ENCODE measurements at places on chromosomes 2 and 18.

DNA sequence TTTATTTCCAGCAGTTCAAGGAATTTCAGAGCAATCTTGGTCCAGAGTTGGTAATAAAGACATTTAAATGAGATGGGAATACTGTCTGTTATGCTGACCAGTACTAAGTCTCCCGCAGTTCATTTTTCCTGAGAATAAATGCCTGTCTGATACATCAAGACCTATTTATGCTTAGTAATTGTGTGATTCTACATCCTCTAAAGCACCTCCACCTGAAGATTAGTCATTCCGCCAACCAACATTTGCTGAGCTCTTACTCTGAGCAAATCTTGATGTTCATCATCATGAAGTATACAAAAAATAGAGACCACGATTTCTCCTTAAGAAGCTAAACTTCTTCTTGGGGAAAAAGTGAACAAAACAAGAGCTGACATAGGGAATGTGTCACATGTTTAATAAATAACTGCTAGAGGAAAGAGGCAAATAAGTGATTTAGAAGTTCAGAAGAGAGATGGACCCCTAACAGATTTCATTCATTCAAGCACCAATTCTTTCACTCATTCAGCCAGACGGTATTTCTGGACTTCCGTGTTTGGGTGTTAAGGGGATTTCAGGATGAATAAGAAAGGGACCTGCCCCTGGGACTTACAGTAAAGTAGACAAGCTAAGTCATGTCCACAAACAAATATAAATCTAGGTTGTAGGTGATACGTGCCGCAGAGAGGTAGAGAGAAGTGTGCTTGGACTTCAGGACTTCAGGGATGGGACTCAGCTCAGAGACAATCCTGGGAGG lies 34.2 kb upstream of the PPP4R1 start:
- DNase-seq = no peak

- DNase-seq = no peak
Measured at GRCh38 chr2:10930721-10931516, 19.2 kb downstream of the KCNF1 start.

- no peak for DNase-seq
Measured at GRCh38 chr2:230797515-230798495, 66.9 kb upstream of the ITM2C start.

DNA sequence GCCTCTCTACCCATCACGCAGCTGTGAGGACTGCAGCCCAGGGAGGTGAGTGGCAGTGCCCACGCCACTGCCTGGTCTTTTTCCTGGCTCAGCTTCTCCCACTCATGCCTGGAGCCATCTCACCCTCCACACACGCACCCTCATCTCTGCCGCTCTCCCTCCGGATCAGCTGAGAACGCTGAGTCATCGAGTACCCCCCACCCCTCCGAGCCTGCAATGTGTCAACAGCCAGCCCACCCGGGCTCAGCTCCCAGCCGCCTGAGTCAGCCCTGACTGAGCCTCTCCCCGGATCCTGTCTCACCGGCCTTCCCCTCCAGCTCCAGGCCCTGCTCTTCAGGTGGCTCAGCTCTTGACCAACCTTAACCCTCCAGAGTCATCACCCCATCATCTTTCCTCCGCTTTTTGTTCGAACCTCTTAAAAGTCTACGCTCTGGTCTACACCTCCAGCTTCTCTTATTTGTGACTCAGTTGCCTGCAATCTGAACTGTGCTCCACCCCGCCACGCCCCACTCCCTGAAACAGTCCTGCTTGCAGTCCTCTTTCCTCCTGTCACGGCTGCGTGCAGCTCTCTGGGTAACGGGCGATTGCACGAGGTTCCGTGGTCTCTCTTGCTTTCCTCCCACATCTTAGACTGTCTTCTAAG lies 94.4 kb upstream of the ASAP2 start:
- DNase-seq = peak; percentile 89

- DNase-seq = no peak
Measured at GRCh38 chr18:45260125-45260524, 355.2 kb upstream of the SLC14A2 start.

- DNase-seq = no peak
Measured at GRCh38 chr2:134910763-134911399, 7.7 kb upstream of the CCNT2 start.

- DNase-seq = no peak
Measured at GRCh38 chr18:25360301-25360899, 8.4 kb upstream of the ZNF521 start.

- DNase-seq = no peak
Measured at GRCh38 chr18:47870605-47871004, 59.9 kb downstream of the SMAD2 start.

DNA sequence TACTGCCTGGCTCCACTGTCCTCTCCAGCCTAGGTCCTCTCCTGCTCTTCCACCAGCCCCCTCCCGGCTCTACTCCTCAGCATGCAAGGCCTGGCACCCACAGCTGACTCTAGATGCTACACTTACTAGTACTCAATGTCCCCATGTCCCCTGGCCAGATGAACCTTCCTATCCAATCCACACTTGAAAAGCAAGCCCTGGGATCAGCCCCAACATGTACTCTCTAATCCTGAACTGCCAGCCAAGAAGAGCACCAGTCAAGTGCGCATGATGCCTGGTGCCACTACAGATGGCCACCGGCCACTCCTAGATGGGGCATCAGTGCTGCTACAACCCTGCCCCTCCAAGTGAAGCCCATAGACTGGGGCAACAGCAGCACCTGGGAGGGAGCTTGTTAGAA lies 168.2 kb downstream of the STK39 start:
- DNase-seq = no peak

- no peak for DNase-seq
Measured at GRCh38 chr18:70907673-70908072, 618.8 kb downstream of the SOCS6 start.

DNA sequence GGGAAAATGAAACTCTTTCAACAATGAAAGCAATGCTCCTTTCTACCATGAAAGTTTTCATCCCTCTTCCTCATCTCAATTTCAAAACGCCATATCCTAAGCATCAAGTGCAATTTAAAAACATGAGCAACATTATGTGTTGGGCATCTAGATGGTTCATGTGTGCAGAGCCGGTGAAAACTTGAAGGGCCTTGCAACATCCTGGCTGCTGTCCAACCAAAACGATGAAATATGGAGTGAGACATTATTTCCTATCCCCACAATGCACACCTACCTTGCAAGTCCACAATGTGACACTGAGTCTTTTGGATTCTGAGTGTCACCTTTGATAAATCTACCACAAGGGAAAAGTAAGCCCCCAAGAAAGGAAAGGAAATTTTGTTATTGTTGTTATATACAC lies 110.0 kb downstream of the NCKAP5 start:
- DNase-seq = no peak

DNA sequence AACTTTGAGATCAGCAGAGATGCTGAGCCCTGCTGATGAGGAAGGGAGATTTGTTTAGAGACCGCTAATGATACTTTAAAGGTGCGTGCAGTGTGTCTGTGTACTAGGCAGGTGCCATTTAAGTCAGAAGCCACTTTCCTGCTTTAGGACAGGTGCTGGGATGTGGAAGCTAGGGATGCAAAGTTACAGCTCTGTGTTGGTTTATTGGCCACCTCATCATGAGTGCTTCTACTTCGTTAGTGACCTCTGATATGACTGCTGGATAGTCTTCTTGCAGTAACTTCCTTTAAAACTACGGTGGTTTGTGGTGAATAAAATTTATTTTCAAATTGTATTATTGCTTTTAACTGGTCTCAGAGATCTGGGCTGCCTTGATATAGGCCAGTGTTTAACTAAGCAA lies 44.1 kb downstream of the FMNL2 start:
- no peak for DNase-seq

- DNase-seq = peak; percentile 83
Measured at GRCh38 chr2:144350151-144350802, 169.6 kb downstream of the ZEB2 start.

- DNase-seq = no peak
Measured at GRCh38 chr2:235541838-235542549, 48.2 kb downstream of the AGAP1 start.

GRCh38 chr2:234292205-234292961 lies 204.5 kb downstream of the ARL4C start:
- DNase-seq = no peak

GRCh38 chr2:17460371-17461086 lies 57.7 kb downstream of the RAD51AP2 start:
- DNase-seq = no peak

DNA sequence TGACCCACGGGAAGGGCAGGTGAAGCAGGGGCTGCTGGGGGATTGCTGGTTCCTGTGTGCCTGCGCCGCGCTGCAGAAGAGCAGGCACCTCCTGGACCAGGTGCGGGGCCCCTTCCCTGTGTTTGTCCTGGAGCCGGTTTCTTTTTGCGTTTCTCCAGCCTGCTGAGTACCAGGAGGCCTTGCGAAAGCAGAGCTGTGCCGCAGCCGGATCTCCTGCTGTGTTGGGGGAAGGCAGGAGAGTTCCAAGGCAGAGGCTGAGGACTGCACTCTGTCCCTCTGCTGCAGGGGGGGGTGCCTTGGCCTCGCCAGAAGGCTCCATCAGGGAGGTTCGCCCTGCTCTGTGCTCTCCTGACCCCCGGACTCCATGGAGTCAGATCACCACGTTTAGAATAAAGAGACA lies 2.8 kb downstream of the CAPN10 start:
- no peak for DNase-seq

GRCh38 chr2:142725386-142725785 lies 152.1 kb upstream of the KYNU start:
- no peak for DNase-seq

GRCh38 chr18:39693359-39693758 lies 2127.8 kb upstream of the CELF4 start:
- DNase-seq = no peak

GRCh38 chr18:76687304-76687962 lies 134.9 kb upstream of the ZNF236 start:
- DNase-seq = no peak

DNA sequence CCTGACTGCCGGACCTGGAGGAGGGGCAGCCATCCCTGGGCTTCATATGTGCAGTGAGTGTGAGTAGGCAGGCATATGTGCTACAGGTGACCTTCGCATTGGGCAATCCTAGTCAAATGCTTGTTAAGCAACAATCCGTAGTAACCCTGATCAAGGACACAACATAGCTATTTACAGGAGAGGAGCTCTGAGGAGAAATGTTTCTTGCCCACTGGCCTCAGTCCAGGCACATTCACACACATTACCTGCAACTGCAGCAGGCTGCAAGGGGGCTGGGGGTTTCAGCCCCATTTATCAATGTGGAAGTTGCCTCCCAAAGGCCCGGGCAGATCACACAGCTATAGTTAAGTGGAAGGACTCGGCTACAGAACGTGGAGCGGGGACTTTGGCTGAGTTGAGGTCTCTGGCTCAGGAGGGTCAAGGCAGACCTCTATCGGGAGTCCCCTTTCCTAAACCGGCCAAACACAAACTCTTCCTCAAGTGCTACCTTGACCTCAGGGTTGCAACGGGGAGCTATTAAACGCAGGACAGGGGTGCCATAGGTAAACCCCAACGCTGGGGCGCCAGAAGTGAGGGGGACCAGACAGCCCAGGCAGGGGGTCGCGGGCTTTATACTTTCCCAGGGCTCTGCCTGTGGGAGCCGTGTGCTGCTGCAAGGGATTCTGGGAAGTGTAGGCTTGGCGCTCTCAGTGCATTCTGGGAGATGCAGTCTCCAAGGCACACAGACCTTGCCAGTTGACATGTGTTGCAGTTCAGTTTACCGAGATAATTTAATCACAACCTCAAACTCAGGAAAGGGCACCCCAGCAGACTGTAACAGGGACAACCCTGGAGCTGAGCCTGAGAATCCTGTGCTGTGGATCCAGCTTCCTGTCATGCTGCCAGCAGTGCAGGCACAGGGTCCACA lies 9.4 kb downstream of the KHK start:
- no peak for DNase-seq

DNA sequence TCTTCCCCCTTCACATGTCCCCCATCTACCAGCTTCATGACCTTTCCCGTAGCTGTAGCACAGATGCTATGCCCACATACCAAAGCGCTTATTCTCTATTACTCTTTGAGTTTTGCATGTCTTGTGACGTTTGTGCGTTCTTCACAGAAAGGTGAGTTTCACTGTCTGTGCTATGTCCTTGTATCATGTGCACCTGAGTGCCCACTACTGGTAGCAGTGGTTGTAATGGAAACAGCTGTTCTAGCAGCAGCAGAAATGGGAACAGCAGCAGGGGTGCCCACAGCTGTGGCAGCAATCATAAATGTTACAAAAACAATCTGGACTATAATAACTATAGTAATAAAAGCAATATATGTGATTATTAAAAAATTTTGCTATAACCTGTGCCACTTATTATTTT lies 127.1 kb downstream of the STK39 start:
- DNase-seq = no peak

GRCh38 chr18:21100146-21100545 lies 11.5 kb downstream of the ROCK1 start:
- no peak for DNase-seq

DNA sequence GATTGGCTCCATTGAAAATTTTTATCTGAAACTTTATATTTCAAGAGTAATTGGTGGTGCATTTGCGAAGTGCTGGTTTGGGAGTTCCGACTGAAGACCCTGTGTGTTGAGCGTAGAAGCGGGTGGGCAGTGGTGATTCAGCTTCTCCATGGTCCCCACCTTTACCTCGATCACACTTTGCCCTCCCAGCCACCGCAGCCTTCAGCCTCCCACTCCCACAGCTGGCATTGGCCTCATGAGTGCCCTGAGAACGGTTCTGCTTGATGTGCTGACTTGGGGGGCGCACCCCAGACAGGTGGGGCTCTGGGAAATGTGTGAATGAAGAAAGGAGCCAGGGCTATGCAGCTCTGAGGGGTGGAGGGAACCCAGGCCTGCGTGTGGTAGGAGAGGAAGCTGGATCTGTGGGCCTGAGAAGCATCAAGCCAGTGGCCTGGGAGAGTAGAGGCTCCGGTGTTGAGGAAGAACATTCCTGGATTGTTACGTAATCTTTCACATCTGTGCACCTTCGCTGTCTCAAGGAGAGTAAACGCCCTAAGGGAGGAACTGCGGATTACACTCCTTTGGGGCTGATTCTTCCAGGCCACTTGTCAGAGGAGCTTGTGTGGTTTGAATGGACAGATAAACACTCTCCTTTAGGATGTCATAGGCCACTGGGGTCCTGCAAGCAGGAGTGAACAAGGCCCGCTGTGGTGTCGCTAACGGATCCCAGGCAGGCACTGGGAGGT lies 83.8 kb downstream of the NPAS2 start:
- DNase-seq = peak; percentile 18

DNA sequence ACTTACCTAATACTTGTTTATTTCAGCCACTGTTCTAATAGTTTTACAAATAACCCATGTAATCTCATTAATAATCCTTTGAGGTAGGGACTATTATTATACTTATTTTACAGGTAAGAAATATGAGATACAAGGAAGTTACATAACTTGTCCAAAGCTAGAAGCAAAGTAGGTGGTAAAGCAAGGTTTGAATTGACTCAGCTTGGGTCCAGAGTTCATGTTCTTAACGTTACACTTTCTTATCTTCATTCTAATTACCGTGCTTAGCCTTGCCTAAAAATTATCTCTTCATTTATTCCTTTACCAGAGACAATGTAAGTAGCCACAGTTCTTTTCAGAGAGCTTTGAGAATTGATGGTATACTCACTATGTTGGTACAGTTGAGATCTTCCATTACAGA lies 743.6 kb downstream of the KCNJ3 start:
- no peak for DNase-seq

- DNase-seq = no peak
Measured at GRCh38 chr18:66646609-66647008, 42.7 kb upstream of the CDH19 start.
